DMS53 (cell line): ENCODE measurements at places on chromosomes 4 and X.

GRCh38 chr4:155974476-155974749 lies 20.7 kb upstream of the CTSO start:
- no peak for DNase-seq

DNA sequence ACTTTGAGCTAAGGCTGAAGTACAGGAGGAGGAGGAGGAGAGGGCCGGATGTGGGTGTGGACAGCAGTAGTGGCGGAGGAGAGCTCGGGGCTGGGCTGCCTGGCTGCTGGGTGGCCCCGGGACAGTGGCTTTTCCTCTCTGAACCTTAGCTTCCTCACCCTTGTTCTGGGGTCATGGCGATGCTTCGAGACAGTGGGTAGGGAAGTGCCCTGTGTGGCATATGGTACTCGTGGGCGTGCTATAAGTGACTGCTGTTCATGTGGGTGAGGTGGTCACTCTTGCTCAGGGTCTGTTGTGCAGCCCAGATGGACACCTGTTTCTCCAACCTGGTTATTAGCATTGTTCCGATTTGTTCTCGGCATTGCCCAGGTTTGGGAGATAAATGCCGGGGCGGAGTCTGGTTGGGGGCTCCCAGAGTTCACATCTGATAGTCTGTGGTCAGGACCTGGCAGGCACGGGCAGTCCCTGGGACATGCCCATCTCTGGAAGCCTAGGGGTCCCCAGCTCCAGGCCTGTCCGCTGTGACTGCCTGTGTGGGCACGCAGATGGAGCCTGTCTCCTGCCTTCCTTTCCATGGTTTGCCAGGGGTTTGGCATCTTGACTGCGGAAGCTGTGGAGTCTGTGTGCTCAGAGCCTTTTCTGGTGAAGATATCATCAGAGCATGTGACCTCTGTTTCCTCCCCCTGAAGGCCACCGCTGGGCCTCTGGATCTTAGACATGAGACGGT lies 4.9 kb upstream of the CPZ start:
- no peak for DNase-seq

- DNase-seq: no peak
These were observed 154.5 kb downstream of the FANCB start for GRCh38 chrX:14718403-14718802.

DNA sequence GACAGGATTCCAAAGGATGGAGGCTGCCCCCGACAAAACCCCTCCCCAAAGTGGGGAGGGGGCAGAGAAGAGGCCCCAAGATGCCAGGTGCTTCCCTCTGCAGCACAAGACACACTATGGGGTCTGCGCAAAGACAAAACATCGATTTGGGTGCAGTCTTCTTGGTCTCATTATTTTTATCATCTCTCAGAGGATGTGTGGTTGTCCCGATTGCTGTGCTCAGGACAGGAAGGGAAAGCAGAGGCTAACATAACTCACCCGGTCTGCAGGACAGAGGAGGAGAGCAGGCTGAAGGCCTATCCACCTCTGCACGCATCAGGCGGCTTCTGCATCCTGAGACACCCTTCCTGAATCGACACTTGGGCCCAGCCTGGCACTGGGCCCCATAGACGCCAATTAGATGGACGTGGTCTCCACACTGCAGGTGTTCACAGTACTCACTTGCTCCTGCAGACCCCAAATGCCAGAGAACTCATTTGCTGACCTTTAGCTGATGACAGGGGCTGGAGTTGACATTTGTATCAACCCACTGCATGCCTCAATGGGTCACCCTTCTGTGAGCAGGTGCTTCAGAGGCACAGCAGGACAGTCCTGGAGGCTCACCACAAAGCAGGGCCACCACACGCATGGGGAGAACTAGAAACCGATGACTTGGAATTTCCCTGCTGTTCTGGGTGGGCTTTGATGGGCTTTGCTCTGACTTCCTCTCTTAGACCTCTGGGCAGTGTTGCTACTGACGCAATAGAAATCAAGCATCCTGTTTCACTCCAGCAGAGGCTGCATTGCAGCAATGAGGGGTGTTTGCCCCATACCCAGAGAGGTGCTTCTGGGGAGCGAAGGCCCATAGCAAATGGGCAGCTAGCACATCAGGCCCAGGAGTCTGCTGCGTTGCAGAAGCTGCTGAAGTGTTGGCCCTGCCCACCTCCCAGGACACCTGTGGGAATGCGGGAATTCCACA lies 96.3 kb upstream of the ENPP6 start:
- DNase-seq: no peak

GRCh38 chrX:48487362-48487798 lies 11.4 kb downstream of the FTSJ1 start:
- no peak for DNase-seq

DNA sequence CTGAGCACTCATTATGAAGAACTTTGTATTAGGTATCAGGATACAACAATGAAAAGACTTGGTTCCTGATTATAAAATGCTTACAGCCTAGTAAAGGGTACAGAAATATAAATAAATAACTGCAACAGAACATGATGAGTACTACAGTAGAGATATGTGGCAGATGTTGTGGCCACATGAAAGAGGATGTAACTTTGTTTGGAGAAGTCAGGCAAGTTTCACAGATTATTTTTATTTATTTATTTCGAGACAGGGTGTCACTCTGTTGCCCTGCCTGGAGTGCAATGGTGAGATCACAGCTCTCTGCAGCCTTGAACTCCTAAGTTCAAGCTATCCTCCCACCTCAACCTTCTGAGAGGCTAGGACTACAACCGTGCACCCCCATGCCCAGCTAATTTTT lies 15.8 kb upstream of the UBE2K start:
- DNase-seq: no peak

DNA sequence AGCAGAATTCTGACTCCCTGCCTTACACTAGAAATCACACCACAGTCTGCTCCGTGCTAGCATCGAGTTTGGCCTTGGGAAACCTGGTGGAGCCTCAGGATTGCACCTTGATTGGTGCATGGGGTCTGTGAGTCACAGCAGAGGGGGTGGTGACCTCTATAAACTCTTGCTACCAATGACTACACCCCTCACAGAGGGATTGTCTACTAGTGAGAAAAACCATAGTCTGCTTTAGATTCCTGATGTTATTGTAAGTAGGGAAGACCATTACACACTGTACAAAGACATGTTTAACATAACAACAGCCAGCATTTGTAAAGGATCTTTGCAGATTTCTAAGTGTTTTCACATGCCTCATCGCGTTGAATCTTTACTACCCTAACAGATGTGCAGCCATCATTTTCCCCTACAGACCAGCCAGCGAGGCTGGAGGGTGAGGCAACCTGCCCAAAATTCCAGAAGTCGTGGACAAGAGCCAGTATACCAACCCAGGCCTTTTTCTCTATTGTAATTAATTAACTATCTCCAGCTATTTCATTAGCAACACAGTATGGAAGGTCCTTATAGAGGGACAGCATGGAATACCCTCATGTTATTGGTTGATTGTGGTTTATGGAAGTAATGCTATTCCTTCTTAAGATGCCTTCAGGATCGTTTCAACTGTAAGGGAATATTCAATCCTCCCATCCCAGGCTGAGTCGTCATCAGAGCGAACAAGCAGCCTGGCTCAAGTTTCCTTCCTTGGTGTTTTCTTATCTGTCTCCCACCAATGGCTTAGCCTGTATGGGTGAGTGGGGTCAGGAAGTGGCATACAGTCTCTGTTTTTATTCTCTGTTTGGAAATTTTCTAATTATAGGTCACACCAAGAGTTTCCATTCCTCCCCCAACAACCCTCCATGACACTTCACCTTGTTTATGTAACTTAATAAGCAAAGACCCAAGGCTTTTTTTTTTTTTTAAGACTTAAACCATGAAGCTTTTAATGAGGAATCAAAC lies 55.9 kb upstream of the KDR start:
- DNase-seq: no peak

DNA sequence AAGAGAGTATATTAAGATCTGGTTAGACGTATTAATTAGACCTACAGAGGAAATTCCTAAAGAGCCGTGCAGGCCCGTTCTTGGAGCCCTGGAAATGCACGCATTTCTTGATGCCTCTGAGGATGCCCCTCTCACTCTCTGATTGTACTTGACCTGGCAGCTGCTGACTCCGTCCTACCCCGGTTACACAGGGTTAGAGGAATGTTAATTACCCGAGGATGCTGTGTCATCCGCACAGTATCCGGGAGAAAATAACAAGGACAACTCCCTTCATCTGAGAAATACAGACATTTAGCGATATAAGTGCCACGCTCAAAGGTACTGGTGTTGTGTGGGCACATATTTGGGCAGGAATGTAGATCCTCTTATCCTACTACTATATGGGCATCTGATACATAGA lies 404.6 kb upstream of the FAT1 start:
- no peak for DNase-seq

GRCh38 chrX:76420237-76420636 lies 7.3 kb upstream of the MAGEE1 start:
- peak; percentile 17 for DNase-seq

- DNase-seq: peak; percentile 2
These were observed 3.3 kb upstream of the GPC4 start for GRCh38 chrX:133418588-133418987.

GRCh38 chr4:188821500-188821899 lies 682.3 kb downstream of the TRIML1 start:
- peak; percentile 8 for DNase-seq

GRCh38 chr4:4776335-4776734 lies 83.1 kb upstream of the MSX1 start:
- DNase-seq: no peak

GRCh38 chrX:129723511-129723910 lies 15.3 kb upstream of the XPNPEP2 start:
- peak; percentile 59 for DNase-seq

DNA sequence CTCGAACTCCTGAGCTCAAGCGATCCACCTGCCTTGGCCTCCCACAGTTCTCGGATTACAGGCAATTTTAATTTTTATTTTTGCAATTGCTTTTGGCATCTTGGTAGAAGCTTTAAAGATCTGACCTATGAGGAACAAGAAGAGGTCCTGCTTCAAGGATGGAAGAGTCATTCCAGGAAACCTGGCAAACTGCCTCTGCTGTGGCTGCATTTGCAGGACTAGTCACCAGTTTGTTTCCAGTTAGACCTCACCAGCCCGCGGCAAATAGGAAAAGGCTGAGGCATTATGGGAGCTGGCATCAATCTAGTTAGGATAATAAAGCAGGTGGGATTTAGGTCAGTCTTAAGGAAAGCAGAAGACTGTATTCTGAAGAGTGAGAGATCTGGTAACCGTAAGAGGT lies 51.9 kb upstream of the LAS1L start:
- peak; percentile 17 for DNase-seq

- DNase-seq: peak; percentile 72
These were observed 12.4 kb downstream of the ZDHHC9 start for GRCh38 chrX:129831091-129831885.

DNA sequence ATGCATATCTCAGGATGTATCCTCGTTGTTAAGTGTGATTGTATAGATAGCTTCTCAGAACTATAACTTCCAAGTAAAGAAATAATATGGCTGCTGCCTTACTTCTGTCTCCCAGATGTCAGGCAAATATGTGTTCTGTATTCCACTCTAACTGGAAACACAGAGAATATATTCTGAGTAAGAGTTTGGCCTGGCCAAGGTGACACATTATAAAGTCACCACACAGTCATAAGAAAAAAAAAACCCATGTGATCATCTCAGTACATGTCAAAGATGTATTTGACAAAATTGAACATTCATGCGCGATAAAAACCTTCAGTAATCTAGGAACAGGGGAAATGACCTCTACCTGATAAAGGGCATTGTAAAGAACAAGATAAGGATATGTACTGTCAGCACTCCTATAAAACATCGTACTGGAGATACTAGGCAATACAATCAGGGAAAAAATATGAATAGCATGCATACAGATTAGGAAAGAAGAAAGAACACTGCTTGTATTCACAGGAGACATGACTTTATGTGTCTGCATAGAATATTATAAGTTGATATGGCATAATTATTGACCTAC lies 207.1 kb downstream of the ZNF330 start:
- no peak for DNase-seq

DNA sequence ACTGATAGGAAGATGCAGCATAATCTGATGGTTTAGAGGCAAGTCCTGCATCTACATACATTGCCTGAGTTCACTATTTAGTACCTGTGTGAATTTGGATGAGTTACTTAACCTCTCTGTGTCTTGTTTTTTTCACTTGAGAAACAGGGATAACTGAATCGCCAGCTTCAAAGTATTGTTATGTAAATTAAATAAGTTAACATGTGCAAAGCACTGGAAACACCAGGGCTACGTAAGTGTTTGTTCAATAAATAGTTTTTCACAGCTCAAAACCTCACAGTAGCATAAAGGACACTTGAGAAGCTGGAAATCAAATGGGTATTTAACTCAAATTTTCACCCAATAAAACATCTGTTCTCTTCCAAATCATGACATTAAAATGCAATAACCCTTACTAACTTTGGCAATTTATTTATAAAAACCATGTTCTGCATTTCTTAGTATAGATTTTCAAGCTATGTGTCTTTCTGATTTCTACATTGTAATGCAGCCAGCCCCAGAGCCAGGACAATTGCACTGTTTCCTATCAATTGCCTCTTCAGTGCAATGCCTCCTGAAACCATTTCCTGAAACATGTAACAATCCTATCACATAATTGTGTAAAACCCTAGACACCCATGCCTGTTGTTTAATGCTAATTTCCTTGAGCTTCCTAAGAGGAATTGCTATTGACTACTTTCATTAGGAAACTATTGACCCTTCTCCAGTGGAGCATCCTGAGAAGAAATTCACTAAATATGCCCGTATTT lies 177.1 kb downstream of the UNC5C start:
- peak; percentile 18 for DNase-seq

- DNase-seq: no peak
These were observed 8.9 kb downstream of the CLCN4 start for GRCh38 chrX:10165580-10166247.

GRCh38 chrX:31237189-31237588 lies 165.3 kb upstream of the FTHL17 start:
- no peak for DNase-seq

DNA sequence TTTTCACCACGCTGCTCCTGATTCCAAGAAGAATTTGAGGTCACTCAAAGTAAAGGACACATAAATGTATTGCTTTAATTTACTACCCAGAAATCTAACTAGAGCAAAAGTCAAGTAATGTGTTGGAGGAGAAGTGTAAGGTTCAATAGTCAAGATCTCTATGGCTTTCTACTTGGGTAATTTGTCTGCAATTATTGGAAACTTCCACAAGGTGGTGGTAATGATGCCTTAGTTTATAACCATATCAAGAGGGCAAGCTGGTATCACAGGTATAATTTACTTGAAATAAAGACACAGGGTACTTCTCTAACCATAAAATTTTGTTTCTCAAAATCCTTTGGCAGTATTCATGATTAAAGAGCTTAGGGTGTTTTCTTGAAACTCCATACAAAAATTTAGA lies 10.2 kb upstream of the GRIA3 start:
- DNase-seq: peak; percentile 65

- DNase-seq: peak; percentile 39
These were observed 30.3 kb downstream of the UCHL1 start for GRCh38 chr4:41287005-41287404.

DNA sequence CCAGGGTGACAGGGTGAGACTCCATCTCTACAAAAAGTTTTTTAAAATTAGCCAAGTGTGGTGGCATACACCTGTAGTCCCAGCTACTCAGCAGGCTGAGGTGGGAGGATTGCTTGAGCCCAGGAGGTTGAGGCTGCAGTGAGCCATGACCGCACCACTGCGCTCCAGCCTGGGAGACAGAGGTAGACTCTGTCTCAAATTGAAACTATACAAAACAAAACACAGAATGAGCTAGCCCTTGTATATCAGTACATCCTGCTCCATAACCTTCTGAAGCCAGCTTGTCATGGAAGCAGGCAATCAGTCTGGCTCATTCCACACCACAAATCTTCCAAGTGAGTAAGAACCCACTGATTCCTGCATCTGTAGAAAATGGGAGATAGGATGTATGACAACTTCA lies 49.0 kb downstream of the CD99L2 start:
- DNase-seq: peak; percentile 58

GRCh38 chrX:69278031-69278687 lies 112.9 kb upstream of the PJA1 start:
- DNase-seq: no peak
